ENCODE measurements at places on chromosomes 13 and 19. TPM values are rescaled to one million over a fixed set of nuclear protein-coding genes. Genes with fewer than 3 reads are reported as not detected.

ZNF548 gene
- 30.7 TPM for total RNA-seq

BBC3 gene
- total RNA-seq = 7.6 TPM

TBXA2R gene
- total RNA-seq = 3.4 TPM

ZNF682 gene
- 1.1 TPM for total RNA-seq

ERICH4 gene
- not detected for total RNA-seq

ZSWIM9 gene
- 0.50 TPM for total RNA-seq

WDFY2 gene
- total RNA-seq = 2.5 TPM

WBP4 gene
- total RNA-seq = 11.9 TPM

PLIN4 gene
- total RNA-seq = 0.17 TPM

DNA sequence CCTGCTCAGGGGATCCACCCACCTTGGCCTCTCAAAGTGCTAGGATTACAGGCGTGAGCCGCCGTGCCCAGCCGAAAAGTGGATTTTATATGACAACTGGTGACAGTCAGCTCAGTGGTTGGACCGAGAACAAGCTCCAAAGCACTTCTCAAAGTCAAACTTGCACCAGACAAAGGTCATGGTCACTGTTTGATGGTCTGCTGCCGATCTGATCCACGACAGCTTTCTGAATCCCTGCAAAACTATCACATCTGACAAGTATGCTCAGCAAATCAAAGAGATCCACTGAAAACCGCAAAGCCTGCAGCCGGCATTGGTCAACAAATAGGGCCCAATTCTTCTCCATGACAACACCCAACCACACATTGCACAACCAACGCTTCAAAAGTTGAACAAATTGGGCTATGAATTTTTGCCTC, 21.6 kb upstream of the NAA16 start:
- no peak for DNase-seq

DNA sequence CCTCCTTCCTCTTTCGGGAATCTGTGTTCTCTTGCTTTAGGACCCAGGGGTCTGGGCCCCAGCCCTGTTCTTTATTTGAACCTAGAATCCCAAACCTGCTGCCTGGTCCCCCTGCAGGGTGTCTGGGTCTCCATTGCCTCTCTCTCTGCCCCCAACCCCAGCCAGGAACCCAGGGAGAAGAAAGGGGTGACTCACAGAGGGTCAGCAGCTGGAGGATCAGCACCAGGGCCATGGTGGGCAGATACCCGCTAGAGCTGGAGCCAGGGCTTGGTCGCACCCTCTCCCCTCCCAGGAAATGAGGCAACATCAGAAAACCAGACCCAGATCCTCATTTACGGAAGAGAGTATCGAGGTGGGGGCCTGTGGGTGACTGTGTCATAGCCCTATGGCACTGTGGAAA, at the start of gene OSCAR:
Gene OSCAR (minus strand): TSS at position 243 of the 400 bp plus-strand sequence. CDS start 11 bp downstream, at position 232.
- DNase-seq = no peak

DNA sequence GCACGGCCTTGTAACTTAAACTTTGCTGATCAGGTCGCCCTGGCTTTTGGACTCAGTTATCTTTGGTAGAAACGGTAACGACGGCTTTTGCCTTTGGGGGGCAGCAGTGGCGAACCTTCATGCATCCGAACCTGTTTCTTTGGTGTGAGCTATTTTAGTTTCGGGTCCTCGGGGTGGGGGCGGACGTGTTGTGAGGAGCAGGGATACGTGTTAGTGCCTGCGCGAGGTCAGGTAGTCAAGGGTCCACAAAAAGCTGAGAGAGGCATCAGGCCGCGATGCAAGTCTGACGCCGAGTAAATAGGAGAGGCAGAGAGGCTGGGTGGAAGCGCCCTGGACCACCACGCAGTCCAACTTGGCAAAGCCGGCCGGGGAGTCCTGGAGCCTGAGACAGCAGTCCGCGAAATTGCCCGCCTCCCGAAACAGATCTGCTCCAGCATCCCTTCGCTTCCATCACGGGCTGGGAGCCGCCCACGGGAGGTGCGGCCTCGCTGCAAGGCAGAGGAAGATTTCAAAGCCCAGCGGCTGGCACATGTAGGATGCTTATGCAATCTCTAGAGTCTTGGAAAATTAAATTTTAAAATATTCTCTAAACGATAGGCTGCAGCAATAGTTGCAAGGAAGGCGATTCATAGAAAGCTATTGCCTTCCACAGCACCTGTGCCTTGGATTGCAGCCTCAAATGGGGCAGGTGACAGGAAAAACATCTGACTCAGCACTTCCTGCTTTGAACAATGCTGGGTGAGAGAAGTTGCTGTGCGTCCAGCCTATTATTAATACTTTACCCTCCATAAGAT, 4.6 kb upstream of the TPP2 start:
- DNase-seq = peak; percentile 77

GRCh38 chr13:112679932-112680677, 9.7 kb upstream of the ATP11A start:
- DNase-seq = no peak

DNA sequence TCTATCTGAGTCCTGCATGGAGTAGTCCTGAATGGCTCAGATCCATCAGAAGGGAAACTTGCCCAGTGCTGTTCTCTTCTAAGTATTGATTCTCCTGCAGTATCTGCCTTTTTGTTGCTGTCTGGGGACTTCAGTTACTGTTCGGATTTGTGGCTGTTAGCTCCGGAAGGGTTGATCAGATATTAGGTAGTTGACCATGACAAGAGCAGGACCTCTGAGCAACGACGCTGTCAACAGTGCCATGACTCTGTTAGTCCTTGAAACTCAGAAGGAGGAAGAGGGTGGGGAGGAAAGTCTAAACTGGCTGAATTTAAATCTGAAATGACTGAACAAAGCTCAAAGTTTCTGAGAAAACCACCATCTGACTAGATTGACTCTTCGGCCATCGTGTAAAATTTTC, 42.2 kb downstream of the CCNE1 start:
- no peak for DNase-seq

- DNase-seq = no peak
These were observed 17.7 kb downstream of the METTL21C start for GRCh38 chr13:102677122-102677521.

DNA sequence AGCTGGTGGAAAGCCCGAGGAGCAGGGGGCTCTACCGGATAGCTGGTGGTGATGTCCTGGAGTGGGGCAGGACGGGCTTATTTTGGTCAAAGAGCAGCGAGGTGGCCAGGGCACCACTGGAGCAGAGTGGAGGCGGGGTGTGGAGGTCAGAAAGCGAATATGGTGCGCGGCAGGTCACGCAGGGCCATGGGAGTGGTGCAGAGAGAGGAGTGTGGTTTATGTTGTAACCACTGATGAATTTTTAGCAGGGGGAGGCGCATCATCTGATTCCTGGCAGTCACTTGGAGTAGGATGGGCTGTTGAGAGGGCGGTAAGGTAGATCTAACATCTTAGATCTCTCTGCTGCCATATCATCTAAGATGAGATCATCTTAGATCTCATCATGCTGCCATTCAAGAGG, 1.4 kb upstream of the ZNF414 start:
- no peak for DNase-seq

GRCh38 chr19:42422901-42423461, 4.2 kb downstream of the LIPE start:
- no peak for DNase-seq

- no peak for DNase-seq
These were observed 56.4 kb downstream of the SIPA1L3 start for GRCh38 chr19:37963190-37963936.

- DNase-seq = no peak
These were observed 11.9 kb downstream of the SYCE2 start for GRCh38 chr19:12907166-12907565.

DNA sequence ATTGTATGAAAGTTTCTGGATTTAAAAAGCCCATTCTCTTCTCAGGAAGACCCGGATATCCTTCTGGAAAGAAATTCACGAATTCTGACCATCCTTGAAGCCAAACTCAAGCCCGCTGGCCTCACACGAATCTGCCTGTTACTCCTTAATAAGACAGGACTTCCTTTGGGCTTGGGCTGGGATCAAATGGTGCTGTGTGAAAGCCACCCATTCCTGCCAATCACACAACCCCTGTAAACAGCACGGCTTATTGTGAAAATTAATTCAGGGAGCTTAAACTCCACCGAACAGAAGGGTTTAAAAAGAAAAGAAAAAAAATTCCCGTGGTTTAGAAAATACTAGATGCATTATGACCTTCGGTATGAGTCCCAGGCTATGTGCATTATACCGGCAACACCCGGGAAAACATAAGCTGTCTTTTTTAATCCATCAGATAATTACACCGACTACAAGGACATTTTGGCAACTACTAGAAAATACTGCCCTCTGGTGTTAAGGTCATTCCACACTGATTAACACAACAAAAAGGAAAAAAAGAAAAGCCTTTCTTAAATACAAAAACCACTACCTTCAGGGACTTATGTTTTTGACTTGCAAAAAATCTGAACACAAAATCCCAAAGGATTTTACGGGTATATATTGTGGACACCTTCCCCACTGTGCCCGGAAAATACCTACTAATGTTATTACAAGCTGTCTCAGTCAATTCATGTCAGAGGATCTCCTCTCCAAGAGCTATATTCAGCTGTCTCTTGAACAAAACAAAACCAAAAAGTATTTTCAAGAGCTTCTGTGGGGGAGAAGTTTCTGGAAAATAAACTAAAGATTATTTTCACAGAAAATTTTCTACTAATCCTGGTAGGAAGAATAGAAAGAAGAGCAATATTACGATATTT, 76.0 kb upstream of the LSM14A start:
- DNase-seq = peak; percentile 72

DNA sequence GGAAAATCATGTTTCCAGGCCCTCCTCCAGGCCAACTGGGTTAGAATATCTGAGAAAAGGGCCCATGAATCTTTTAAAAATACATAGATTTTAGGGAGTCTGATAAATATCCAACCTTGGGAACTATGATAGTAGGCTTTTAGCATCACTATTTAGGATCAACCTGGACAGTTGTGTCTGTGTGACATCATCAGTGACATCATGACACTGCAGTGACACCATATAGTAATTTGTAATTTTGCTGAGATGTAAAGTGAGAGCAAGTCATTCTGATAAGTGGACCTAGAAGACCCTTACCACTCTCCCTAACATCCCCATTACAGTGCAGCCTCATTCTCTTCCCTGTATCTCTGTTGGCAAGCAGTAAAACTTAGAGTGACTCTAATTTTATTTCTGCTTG, 14.1 kb downstream of the GPALPP1 start:
- no peak for DNase-seq

- DNase-seq = no peak
These were observed 31.6 kb upstream of the SPATA13 start for GRCh38 chr13:24128962-24129361.

GRCh38 chr13:28716511-28716910, 2.3 kb downstream of the SLC46A3 start:
- DNase-seq = peak; percentile 97

DNA sequence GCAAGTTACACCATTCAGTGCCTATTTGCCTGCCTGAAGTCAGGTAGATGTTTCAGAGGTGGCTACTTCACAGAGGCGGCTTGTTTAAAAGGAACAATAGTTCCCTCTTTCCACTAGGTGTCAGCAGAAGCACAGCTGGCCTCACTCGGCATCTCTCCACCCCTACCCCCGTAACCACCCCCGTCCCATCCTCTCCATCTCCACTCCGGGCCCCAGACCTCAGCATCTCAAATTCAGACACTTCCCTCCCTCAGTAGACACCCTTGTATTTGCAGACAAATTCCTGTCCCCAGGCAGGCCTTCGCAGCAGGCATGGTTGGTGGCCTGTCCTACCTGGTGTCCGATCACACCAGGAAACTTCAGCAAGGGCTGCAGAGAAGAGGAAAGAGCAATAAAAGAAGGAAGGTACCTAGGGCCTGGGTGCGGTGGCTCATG, 9.1 kb upstream of the DPP9 start:
- DNase-seq = peak; percentile 69
